Astrocyte (in vitro differentiated cells and primary cell): ENCODE measurements at places on chromosomes 2 and 18. TPM values are rescaled to one million over a fixed set of nuclear protein-coding genes. Genes with fewer than 3 reads are reported as not detected.

DNA sequence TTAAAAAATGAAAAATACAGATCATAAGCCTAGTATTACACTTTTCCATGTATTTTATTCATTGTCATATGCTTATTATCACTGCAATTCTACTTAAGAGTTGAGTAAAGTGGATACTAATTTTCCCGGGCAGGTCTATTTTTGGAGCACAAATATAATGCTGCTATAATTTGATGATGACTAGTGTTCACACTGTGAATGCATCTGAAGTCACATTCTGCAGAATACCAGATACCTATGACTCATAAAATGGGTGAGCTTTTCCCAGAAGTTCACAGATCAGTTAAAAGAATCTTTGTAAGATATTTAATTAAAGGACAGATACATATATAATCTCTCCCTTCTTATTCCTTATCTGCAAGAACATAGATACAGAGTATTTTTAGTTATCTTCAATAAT is 79.8 kb upstream of the MC4R start:
- DNase-seq = peak; percentile 74

HAAO gene
- 1.1 and 1.3 TPM in 2 replicates for total RNA-seq

DNA sequence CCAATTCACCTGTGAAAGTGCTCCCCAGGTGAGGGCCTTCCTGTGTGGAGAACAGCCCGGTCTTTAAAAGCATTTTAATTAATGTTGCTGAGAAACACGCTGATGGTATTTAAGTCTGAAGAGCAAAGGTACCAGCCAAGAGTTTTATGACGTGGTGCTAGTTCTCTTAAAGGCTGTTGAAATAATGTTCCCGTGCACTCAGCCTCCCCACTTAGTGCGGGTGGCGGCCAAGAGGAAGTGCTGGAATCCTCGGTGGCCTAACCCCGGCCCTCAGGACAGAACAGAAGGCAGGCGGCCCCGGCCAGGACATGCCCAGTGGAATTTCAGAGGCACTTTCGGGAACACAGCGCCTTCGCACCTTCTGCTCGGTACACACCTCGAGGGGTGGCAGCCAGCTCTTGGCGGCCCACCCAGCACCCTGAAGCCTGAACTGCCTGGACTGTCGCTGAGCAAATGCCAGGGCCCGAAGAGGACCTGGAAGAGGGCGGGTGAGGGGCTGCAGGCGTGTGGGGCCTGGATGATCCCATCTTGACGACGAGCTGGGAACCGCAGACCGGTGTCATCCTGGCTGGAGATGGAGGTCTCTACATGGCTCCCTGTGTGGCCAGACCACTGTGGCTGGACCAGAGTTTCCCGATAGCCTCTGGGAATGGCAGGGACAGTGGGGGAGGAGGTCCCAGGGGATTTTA is 142.9 kb downstream of the ASB1 start:
- no peak for DNase-seq

ADGRF3 gene
- total RNA-seq = 0.16 and 0.17 TPM in 2 replicates

DNA sequence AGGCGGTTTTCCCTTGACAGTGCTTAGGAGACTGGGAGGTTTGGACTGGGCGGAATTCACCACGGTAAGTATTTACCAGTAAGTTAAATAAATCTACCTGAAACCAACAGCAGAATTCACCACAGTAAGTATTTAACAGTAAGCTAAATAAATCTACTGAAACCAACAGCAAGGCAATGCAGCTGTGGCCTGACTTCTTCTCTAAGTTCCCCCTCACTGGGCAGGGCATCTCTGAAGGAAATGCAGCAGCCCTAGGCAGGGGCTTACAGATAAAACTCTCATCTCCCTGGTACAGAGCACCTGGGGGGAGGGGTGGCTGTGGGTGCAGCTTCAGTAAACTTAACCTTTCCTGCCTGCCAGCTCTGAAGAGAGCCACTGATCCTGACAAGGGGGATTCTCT is 432.5 kb upstream of the LRRTM1 start:
- DNase-seq = no peak

OTOS gene
- total RNA-seq = not detected in 2 replicates

RAX gene
- total RNA-seq = not detected in 2 replicates

- no peak for DNase-seq
These were observed 167.7 kb downstream of the DDX1 start for GRCh38 chr2:15759385-15759784.

DNA sequence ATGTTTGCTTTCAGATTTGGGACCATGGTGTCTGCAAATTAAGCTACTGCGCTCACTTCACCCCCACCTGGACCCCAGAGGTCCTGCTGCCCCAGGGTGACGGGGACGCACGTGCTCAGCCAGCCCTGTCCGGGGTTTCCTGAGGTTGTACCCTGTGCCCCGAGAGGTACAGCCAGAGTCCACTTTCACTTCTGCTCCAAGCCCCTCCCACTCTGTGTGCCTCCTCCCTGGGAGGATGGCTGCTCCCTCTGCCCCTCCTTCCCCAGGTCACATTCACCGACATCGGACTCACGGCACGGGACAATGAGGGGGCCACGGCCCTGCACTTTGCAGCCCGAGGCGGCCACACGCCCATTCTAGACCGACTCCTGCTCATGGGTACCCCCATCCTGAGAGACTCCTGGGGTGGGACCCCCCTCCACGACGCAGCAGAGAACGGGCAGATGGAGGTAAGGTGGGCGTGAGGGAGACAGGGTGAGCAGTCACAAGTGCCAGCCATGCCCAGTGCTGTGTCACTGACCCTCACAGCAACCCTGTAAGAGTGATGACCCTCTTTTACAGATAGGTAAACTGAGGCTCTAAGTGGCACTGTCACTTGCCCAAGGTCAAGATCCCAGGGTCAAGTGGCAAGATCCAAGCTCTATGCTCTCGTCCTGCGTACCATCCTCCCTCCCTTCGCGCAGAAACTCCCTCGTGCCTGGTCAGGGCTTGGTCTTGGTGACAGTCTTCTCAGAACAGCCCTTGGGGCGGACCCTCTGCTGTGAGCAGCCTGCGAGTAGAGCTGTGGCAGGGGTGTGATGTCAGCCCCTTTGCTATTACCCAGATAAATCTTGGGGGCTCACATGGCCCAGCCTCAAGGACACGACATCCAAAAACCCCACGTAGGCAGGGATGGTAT is 7.6 kb downstream of the ESPNL start:
- no peak for DNase-seq

GRCh38 chr2:220980966-220981675 is 591.0 kb downstream of the EPHA4 start:
- DNase-seq = no peak

GRCh38 chr18:48590678-48591077 is 51.8 kb downstream of the CTIF start:
- DNase-seq = peak; percentile 82

GRCh38 chr2:210157526-210157925 is 13.7 kb downstream of the KANSL1L start:
- no peak for DNase-seq

- no peak for DNase-seq
These were observed 53.4 kb upstream of the GAREM2 start for GRCh38 chr2:26119521-26119920.

DNA sequence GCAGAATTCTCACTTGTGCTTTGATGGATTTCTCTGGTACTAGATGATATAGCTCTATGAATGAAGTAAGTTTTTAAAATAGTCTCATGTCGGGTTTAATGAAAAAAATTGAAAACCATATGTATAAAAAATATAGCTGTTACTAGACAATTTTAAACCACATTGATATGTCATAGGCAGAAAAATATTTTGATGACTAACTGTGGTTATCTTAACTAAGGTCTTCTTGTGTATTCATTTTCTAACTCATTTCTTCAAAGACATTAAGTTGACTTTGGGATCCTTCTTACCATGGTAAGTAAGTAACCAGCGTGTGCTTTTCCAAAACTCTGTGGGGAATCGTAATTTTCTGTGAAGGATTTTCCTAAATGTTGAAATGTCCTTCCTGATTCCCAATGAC is 160.9 kb upstream of the COL3A1 start:
- peak; percentile 85 for DNase-seq

- no peak for DNase-seq
These were observed 58.3 kb upstream of the PXDN start for GRCh38 chr2:1802469-1803216.

DNA sequence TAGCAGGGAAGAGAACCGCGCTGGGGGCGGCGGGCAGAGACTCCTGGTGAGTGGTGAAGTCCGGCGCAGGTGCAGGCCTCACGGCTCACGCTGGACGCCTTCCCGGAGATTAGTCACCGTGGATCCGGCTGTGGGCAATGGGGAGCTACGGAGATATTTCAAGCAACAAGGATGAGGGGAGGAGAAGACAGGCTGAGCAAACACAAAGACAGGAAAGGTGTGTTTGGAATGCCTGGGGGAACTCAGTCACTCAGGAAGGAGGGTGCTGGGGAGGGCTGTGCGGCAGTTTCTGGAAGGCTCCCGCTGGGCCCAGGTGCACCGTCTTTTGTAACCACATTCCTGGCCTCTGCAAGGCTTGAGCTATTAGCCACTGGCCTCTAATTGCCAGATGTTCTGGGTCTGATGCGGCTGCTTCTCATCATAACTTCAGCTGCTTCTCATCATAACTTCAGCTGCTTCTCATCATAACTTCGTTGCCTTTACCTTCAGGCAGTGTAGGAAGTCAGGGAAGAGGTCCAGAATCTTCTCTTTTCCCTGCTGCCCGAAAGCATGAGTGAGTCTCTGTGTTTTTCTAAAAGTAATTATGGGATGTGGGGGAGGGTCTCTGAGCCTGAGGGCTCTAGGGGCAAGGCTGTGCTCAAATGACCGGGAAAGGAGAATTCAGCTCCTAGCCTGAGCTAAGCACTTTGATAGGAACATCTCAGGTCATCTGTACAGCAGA is 118.9 kb downstream of the PXDN start:
- DNase-seq = peak; percentile 90

ASXL3 gene
- total RNA-seq = 6.4 and 8.2 TPM in 2 replicates

DNA sequence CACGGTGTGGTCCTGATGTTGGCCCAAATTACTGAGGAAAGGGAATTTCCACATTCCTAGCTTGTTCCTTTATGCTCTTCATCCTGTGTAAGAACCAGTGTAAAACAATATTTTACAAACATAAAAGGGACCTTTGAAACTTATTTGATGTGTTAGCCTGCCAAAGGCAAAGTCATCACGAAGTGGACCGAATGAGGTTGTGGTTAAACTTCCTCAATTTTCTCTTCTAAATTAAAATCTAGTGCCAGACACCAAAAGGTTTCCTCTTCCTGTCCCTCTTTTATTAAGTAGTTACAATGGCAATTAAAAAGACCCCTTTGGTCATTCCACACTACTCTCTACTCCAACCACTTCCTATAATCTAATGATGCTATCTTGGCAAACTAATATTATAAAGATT is 279.8 kb downstream of the AFF3 start:
- no peak for DNase-seq

GRCh38 chr18:34976534-34976898 is 64.7 kb upstream of the MAPRE2 start:
- no peak for DNase-seq

DNA sequence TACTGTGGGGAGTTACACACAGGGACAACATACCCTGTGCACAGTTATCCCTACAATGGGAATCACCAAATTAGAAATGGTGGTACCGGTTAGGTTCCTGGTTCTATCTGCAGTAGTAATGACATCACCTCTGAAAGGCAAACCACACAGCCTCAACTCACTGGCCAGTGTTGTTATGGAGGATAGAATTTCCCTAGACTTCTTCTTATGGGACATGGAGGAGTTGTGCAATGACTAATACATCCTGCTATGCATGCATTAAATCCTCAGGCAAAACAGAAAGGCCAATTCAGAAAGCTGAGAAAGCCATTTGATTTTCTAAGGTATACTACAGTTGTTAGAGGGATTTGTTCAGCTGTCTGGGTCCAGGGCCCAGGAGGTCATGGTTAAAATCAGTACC is 439.3 kb downstream of the TMX3 start:
- DNase-seq = peak; percentile 90

GRCh38 chr18:76722224-76723061 is 99.9 kb upstream of the ZNF236 start:
- no peak for DNase-seq

GRCh38 chr2:199833525-199833924 is 17.5 kb downstream of the FTCDNL1 start:
- no peak for DNase-seq
